Stimulated activated CD4-positive, alpha-beta T cell treated with anti-CD3 and anti-CD28 coated beads, Interleukin-4, amount 100 ng/mL, for 48 hours (primary cell): ENCODE measurements at places on chromosomes 4 and X.
A peak's percentile ranks its signal among the peaks of the same experiment; 100 is the strongest.

- no peak for DNase-seq
Measured at GRCh38 chr4:159540501-159540900, 437.6 kb downstream of the RAPGEF2 start.

DNA sequence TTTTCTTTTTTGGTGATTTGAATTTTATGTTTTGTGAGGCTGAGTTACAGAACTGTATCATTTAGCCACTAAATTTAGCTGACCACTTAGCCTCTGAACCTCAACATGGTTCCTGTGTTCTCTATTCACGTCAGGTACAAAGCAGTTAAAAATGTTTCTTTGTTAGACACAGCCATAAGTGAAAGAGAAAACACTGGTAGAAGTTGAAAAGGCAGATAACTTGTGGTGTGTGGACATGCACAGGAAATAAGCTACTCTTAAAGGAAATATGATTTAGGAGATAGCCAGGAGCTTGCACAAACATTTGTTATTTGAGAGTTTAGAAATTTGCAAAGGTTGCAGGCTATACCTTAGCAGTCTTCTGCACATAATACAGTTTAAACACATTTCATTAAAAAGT, 171.0 kb upstream of the RPS6KA3 start:
- DNase-seq, result no peak

DNA sequence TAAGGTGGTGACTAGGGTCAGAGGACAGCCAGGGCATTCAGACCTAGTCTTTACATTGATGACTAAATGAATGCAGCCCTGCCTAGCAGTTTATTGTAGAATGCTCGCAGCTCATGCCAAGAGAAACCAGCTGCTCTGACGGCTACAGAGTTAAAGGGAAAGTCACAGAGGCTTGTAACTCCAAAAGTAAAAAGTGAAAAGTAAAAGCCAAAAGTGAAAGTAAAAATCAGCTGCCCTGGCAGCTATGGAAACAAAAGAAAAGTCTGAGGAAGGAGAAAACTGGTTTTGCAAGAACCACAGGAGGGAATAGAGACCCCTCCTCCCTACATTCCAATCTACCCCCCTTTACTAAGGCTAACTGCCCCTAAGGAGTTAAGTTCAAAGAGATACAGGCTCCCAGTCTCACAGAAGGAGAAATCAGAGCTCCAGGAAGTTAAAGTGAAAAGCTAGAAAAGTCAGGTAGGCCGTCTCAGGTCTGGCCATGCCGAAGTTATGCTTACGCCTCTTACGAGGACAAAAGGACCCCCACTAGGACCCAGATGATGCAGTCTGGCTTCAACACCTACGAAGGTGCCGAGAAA, 6.0 kb downstream of the GAGE10 start:
- no peak for DNase-seq

GRCh38 chr4:114698231-114698630, 99.6 kb downstream of the UGT8 start:
- no peak for DNase-seq

GRCh38 chr4:176436293-176436973, 116.7 kb downstream of the SPCS3 start:
- DNase-seq, result no peak

GRCh38 chrX:43456906-43457305, 199.2 kb upstream of the MAOA start:
- no peak for DNase-seq

DNA sequence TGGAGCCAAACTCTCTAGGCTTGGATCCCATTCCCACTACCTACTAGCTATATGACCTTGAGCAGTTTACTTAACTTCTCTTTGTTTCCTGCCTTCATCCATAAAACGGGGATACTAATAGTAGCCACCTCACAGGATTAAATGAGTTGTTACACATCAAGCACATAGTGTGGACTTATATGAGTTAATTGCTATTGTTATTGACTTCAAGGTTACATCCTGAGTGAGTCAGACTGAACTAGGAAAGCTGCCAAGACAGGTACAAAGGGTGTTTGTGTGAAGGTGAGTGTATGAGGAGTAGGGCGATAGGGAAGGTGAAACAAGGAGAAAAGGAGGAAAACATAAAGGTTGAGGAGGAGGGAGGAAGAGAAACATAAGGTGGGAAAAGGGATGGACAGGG, 32.2 kb downstream of the TFDP3 start:
- DNase-seq, result no peak

GRCh38 chr4:4432341-4433125, 45.6 kb downstream of the NSG1 start:
- DNase-seq, result no peak

DNA sequence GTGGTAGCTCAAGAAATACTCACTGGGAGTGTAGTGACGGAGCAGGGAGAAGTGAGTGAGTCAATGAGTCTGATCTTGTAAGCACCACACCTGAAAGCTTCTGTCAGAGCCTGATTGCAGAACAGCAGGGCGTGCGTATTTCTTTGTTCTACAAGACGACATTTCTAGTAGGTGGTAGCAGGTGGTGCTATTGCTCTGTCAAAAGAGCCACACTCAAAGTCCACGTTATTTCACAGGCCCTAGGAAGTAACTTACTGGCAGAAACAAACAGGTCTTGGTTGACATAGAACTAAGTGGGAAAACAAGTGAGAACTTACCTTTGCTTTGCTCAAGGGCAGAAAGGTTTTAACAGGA, 46.4 kb upstream of the SPRY1 start:
- no peak for DNase-seq

DNA sequence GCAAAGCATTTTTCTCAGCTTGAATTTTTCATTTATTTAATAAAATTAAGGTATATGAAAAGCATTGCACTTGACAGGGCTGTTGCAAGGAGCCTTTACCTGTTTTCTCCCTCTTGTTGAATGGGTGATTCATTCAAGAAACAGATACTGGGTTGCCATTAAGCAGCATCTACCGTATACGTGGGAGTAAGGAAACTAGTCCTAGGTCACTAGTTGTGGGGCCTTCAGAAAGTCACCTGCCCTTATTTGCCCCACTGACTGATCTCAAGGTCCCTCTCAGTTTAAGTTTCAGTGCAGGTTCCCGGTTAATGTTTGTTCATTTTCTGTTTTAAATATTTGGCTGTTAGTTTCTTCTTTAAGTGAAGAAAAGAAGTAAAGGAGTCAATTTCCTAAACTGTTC, 34.0 kb downstream of the LHFPL1 start:
- no peak for DNase-seq

GRCh38 chr4:10117359-10118047, 904 bp upstream of the WDR1 start:
- DNase-seq, result no peak

GRCh38 chrX:11792461-11793421, 34.7 kb downstream of the MSL3 start:
- DNase-seq, result peak; percentile 48

- no peak for DNase-seq
Measured at GRCh38 chr4:1214101-1215095, 34.5 kb downstream of the CTBP1 start.

GRCh38 chrX:104315555-104315954, 60.8 kb upstream of the ESX1 start:
- no peak for DNase-seq

DNA sequence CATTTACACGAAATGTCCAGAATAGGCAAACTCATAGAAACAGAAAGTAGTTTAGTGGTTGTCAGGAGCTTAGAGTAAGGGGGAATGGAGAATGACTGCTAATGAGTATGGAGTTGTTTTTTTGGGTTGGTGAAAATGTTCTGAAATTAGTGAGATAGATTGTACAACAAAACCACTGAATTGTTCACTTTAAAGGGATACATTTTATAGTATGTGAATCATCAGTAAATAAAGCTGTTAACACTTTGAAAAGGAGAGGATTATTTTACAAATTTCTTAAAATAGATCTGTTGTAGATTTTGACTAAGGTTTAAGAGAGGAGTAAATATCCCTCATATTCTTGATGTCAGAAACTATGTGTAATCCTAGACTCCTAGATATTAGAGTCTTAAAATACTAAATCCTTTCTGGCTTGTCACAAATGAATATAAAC, 82.7 kb downstream of the RAPGEF2 start:
- DNase-seq, result no peak

DNA sequence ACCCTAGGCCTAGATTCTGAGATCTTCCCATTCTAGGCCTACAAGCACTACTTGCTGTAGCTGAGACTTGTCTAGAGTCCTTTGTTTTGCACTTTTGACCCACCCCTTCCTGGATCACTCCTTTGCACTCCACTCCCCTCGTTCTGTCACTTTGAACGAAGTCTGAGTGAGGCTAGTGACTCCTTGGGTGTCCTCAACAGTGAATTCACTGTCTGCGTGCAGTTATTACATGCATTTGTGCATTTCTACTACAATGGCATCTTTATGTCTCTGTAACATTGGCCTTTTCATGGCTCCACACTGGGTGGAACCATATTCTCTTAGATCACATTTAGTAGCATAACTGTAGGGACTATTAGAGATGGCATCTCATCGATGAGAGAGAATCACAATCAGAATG, 50.5 kb downstream of the OCRL start:
- no peak for DNase-seq

- no peak for DNase-seq
Measured at GRCh38 chr4:112277705-112278448, 7.8 kb downstream of the TIFA start.

DNA sequence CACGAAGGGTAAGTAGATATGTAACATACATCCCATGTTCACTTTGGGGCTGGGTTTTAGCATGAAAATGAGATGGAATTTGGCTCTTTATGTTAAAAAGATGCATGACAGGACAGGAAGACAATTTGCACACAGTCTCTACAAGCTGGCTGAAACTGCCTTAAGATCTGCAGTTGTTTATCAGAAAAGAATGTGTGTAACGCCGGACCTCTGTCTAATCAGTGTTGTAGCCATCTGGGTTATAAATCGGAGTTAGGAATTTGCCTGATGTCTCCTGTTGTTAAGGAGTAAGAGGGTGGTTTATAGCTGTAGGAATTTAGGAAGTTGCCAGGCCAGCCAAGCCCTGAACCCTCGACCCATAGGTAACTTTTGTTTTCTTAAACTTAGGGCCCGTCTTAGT, 562.9 kb upstream of the FAT1 start:
- DNase-seq, result no peak

- no peak for DNase-seq
Measured at GRCh38 chr4:85659610-85660218, 184.8 kb downstream of the ARHGAP24 start.
